ENCODE measurements at places on chromosomes 3 and 15.

- no peak for DNase-seq
Observed at GRCh38 chr3:47908744-47909143, 105.8 kb downstream of the DHX30 start.

DNA sequence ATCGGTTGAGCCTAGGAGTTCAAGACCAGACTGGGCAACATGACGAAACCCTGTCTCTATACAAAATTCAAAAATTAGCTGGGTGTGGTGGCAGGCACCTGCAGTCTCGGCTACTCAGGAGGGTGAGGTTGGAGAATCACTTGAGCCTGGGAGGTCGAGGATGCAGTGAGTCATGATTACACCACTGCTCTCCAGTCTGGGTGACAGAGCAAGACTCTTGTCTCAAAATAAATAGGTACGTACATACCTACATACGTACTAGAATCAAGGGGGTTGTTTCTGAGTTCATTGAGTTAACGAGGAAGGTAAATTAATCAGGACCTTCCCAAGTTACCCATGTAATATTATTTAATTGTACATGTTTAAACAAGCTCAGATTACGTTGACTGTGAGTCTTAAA is 97.5 kb downstream of the CHL1 start:
- no peak for DNase-seq

DNA sequence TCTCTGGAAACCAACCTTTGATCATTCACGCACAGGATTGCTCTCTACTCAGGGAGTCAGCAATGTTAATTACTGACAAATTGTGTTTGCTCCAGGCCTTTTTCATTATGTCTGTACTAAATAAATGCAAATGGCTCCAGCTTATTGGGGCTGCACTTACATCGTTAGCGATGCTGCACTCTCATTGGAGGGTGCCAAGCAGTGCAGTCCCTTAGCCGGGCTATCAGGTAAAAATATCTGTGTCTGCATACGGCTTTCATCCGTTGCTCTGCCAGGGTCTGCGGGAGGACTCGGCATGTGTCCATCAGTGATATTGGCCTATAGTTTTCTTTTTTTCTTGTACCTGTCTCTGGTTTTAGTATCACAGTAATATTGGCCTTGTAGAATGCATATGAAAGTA is 471.5 kb upstream of the CADM2 start:
- no peak for DNase-seq

GRCh38 chr3:88744896-88745295 is 362.5 kb upstream of the EPHA3 start:
- no peak for DNase-seq

DNA sequence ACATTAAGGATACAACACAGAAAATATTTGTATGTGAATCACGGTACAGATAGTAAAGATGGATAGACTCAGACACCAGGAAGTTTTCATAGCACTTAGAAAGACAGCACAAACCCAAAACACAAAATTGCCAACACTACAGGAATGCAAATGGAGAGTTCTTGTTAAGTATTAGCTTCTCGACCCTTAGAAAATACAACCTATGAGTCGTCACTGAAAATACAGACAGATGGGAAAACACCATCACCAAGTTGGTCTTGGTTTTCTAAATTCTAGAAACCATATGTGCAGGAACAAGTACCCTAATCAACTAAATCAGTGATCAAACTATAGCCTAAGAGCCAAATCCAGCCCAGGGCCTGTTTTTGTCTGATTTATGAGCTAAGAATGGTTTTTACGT is 50.7 kb downstream of the PEAK1 start:
- no peak for DNase-seq

DNA sequence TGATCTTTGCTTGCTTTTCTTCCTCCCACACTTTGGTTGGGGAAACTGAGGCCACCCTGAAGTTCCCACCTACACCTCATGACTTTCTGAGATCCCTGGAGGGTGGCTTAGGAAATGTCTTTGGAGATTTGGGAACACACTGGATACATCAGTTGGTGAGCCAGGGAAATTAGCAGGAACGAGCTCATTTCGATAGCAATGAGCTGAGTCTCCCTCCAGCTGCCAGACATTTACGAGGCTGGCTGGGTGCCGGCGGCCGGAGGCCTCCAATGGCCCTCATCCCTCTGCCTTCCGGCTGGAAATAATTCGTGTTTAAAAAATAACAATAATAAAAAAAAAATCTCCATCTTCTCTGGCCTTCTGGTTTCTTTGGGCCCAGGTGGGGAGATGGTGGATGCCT is 38.8 kb downstream of the SMAD6 start:
- DNase-seq: no peak

GRCh38 chr3:74409066-74409465 is 205.4 kb downstream of the CNTN3 start:
- DNase-seq: no peak

GRCh38 chr15:43186003-43186353 is 775 bp downstream of the CCNDBP1 start:
- DNase-seq: no peak

DNA sequence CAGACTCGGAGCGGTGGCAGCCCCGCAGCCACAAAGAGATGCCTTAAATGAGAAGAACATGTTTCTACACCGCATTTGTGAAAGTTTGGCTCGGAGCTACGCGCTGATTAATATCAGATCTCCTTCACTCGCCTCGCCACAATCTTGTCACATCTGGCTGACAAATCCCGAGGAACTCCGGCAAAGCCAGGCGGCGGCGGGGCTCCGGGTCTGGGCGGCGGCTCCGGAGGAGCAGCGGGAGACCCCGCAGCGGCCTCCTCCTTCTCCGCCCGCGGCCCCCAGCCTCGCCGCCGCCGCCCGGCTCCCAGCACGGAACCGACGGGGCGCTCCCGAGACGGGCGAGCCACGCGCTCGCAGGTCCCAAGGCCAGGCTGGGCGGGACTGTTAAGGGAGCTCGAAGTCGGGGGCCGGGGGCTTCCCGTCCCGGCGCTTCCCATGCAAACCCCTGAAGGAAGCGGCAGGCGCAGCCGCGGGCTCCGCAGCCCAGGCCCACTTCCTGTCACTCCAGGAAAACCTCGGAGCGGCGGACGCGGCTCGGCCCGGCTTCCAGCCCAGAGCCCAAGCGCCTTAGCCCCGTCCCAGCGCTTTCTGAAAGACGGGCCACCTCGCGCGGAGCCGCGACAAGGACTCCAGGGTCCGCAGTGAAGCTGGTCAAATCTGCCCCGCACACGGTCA is 1.2 kb downstream of the BNC1 start:
- no peak for DNase-seq

GRCh38 chr3:59234884-59235633 is 185.2 kb upstream of the CFAP20DC start:
- no peak for DNase-seq

DNA sequence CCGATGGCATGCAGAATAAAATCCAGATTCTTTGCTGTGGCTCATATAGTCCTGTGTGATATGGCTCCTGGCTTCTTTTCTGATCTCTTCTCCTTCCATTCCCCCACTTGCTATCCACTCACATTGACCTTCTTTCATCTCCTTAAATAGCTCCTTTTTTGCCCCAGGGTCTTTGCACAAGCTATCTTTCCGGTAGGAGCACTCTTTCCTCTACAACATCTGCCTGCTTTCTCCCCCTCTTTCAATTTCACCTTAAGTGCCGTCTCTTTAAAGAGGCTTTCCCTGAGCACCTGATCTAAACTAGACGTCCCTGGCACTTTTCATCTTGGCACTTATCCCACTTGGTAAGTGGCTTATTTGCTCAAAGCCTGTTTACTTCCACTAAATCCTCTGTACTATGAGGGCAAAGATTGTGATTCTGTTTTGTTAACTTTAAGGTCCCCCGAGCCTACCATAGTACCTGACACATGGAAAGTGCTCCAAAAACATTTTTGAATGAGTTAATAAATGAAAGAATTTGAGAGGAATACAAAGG is 323.3 kb upstream of the TLE3 start:
- DNase-seq: no peak

- no peak for DNase-seq
Observed at GRCh38 chr15:79981831-79982455, 10.9 kb upstream of the BCL2A1 start.

- no peak for DNase-seq
Observed at GRCh38 chr3:32147509-32147908, 41.1 kb downstream of the GPD1L start.

GRCh38 chr3:128702391-128702790 is 23.6 kb upstream of the RAB7A start:
- DNase-seq: no peak

- DNase-seq: no peak
Observed at GRCh38 chr3:197244751-197245150, 53.7 kb downstream of the DLG1 start.

GRCh38 chr15:66043264-66043663 is 174.0 kb downstream of the RAB11A start:
- DNase-seq: no peak

DNA sequence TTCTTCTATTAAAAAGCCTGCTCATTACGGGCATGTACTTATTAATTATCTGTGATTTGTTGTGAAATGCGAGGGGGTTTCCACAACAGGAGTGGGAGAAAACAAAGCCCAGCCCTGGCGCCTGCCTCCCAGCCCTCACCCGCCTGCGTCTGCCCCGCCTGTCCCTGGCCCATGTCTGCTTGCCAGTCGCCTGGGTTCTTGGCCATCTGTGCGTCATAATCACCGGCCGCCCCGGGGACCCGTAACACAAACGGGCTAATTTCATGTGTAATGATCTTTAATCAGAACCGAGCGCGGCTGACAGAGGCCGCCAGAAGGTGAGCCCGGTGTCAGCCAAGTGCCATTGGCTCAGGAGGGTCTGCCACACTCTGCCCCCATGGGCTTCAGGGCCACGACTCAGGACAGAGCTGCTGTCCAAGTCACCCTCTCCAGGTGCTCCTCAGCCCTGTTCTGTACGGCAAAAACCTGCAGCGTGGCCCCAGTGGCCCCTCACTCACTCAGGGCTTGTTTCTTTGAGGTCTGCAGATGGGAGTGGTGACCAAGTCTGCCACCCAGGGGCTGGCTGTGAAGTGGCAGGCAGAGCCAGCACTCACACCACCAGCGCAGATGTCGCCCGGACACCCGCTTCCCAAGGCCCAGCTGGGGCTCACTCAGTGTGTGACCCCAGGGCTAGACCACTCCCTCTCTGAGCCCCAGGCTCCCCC is 28.8 kb upstream of the TMEM115 start:
- no peak for DNase-seq

DNA sequence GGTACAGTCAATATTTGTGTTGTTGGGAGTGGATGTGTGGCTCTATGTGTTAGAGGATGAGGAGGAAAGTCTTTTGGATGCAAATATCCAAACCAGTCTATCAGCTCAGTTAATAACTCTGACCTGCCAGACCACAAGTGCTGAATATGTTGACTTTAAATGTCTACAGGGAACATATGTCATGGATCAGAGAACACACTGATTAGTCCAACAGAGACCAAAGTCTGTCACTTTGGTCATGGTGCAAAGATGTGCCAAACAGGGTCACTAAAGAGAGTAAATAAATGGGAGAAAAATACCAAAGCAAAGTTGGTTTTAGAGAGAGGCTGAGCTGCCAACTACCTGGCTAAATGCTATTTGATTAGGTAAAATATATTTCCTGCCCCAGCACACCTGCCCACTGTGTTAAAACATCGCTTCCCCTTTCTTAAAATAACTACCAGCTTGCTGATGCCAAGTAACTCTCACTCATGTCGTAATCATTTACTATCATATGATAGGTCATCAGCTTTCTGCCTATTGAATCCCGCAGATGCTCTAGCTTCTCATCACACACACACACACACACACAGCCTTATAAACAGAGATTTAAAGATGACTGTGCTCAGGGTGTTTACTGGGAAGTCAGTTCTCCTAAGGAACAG is 173.3 kb downstream of the PDZRN3 start:
- no peak for DNase-seq

DNA sequence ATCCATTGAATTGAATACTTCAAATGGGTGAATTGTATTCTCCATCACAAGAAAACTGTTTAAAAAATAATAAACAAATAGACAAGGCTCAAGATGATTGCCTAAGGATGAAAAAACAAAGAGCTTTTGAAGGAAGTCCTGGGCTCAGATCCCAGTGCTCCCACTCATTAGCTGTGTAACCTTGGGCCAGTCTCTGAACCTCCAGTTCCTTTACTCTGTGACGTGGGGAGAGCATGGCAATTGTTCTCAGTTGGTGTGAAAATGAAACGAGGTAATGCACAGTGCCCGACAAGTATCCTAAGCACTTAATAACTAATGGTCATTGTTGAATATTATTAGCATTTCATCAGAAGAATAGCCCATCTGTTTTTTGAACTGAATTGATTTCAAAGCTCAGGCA is 40.7 kb downstream of the TNIK start:
- DNase-seq: no peak

DNA sequence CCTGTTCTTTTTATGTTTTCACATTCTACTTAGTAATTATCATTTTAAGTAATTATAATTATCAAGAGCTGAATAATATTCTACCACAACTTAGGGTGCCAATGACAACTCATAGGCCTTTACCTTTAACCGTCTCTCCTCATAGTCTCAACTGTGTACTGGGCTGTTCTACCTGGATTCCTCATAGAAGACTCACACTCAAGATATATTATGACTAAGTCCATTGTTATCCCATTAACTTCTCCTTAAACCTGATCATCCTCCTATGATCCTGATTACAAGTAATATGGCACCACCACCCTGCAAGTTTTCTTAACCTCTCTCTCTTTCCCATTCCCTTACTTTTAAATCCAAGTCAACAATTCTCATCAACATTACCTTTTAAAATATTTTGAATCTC is 285.9 kb upstream of the VEPH1 start:
- DNase-seq: no peak

DNA sequence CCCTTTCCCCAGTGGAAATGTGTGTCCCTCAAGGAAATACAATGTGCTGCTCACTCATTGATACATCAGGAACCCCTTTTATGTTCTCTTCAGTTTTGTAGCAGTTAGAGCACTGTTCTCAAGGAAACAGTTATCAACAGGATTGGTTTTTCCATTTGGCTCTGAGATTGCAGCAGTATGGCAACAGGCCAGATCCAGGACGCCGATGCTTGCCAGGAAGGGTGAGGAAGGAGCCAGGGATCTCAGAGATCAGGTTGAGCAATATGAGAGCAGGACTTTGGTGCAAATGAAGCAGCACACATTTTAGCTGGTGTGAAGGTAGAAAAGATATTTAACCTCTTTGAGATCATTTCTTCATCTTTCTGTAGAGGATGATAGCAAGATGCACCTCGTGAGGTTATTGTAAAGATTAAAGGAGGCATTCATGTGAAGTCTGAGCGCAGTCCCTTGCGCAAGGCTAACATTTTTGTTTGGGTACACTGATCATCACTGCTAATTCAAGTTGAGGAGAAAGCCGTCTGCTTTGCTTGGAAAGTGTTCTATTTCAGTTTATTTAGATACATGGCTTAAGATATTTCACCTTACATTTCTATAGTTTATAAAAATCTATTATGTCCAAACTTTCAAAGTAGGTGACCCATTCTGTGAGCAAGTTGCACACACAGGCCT is 68.5 kb downstream of the KCNH8 start:
- DNase-seq: no peak

GRCh38 chr3:16369885-16370284 is 104.9 kb downstream of the OXNAD1 start:
- no peak for DNase-seq

- DNase-seq: no peak
Observed at GRCh38 chr3:27239951-27240350, 129.2 kb downstream of the NEK10 start.

GRCh38 chr15:66679061-66679656 is 22.9 kb upstream of the SMAD6 start:
- DNase-seq: no peak

- no peak for DNase-seq
Observed at GRCh38 chr15:47470983-47471382, 246.3 kb upstream of the SEMA6D start.

GRCh38 chr3:52373676-52374075 is 57.6 kb downstream of the DNAH1 start:
- no peak for DNase-seq

GRCh38 chr15:40933517-40933902 is 4.4 kb downstream of the DLL4 start:
- no peak for DNase-seq
